ENCODE measurements at places on chromosomes 6 and 20. TPM values are rescaled to one million over a fixed set of nuclear protein-coding genes. Genes with fewer than 3 reads are reported as not detected.

CENPB gene
- polyA plus RNA-seq, result 33.3 TPM

NANP gene
- polyA plus RNA-seq, result 1.3 TPM

RBBP8NL gene
- 4.0 TPM for polyA plus RNA-seq

ENPP4 gene
- polyA plus RNA-seq, result 1.1 TPM

TXLNB gene
- 0.14 TPM for polyA plus RNA-seq

GCLC gene
- 22.6 TPM for polyA plus RNA-seq

EYA4 gene
- 0.02 TPM for polyA plus RNA-seq

TBXT gene
- polyA plus RNA-seq, result not detected

RBPJL gene
- 0.04 TPM for polyA plus RNA-seq

CDSN gene
- 0.02 TPM for polyA plus RNA-seq

IL20RA gene
- polyA plus RNA-seq, result 4.6 TPM

CD83 gene
- 1.5 TPM for polyA plus RNA-seq

TULP1 gene
- polyA plus RNA-seq, result 0.08 TPM

HAO1 gene
- not detected for polyA plus RNA-seq

CFB gene
- 19.6 TPM for polyA plus RNA-seq

SIRPA gene
- polyA plus RNA-seq, result 7.9 TPM

RBM24 gene
- 1.3 TPM for polyA plus RNA-seq

EMILIN3 gene
- polyA plus RNA-seq, result 0.43 TPM

ASIP gene
- not detected for polyA plus RNA-seq

TGM2 gene
- polyA plus RNA-seq, result 8.6 TPM

SNTA1 gene
- 10.9 TPM for polyA plus RNA-seq

SLC22A2 gene
- 0.18 TPM for polyA plus RNA-seq

Measured in esophagus (tissue), 2 donors.